ENCODE measurements at places on chromosomes 2 and 18.

DNA sequence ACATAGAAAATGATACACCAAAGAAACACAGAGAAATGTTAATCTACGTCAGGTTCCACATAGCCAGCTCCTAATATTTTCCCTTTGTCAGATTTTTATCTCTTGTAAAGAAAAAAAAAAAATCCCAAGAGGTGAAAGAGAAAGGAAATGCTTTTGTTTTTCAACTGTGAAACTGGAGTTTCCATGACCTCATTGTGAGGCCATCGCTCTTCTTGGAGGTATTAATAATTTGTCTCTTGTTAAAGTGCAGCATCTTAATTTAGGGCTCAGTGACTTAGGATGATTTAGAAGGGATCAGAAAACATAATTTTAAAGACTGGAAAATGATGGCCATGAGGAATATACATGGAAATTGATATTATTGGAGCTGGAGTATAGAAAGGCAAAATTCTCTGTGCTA lies 21.7 kb downstream of the ARHGAP28 start:
- DNase-seq: no peak

- no peak for DNase-seq
These were observed 26.4 kb downstream of the THNSL2 start for GRCh38 chr2:88196490-88197087.

DNA sequence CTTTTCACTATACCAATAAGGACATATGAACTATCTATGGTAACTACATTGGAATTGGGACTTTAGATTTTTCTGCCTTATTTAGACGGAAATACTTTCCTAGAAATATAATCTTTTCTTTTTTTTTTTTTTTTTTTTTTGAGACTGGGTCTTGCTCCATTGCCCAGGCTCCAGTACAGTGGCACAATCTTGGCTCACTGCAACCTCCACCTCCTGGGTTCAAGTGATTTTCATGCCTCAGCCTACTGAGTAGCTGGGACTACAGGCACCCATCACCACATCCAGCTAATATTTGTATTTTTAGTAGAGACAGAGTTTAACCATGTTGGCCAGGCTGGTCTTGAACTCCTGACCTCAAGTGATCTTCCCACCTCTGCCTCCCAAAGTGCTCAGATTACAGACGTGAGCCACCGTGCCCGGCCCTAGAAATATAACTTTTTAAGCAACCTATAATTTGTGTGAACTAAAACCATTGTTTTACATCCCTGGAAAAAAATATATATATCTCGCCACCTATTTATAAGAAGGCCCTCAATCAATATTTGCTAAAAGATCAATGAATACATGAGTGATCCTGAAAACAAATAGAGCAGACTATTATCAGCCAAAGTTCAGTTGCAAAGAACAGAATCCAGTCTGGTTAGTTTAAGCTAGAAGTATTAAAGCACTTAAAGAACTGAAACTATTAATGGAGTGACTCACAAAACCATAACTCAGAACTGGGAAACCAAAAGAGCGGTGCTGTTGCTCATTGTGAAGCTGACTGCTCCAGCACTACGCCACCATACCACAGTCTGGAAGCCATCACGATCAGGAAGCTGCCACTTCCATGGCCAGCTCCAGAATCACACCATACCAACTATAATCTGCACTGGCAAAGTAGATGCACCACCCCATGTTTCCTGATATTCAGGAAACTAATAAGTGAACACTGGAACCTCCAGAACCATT lies 8.4 kb upstream of the HNRNPLL start:
- no peak for DNase-seq

- no peak for DNase-seq
These were observed 12.6 kb downstream of the LGALSL start for GRCh38 chr2:64466478-64467085.

DNA sequence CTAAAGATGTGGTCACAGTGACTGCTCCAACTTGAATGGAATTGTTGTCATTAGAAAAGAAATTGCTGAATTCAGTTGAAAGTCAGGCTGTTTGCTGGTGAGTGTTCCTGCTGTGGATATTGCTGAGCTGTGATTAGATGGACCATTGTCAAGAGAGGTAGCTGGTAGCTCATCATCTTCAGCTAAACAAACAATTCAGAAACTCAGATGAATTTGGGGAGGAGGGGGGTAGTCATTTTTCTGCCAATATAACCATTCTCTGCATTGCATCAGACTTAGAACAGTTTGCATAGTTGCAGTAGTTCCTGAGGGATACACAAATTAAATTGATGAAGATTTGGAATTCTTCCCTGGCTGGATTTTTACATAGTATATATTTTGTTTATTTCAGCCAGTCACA lies 108.3 kb downstream of the MTCL1 start:
- no peak for DNase-seq

- no peak for DNase-seq
These were observed 11.1 kb upstream of the IL1RN start for GRCh38 chr2:113116100-113116958.

- DNase-seq: no peak
These were observed 10.7 kb upstream of the GYPC start for GRCh38 chr2:126645211-126645618.

GRCh38 chr2:162219426-162219825 lies 23.8 kb downstream of the FAP start:
- peak; percentile 16 for DNase-seq

GRCh38 chr18:77334876-77335275 lies 85.2 kb downstream of the GALR1 start:
- DNase-seq: no peak

- DNase-seq: no peak
These were observed 552.3 kb downstream of the TSN start for GRCh38 chr2:122307763-122308162.
